ENCODE measurements at places on chromosomes 3 and 15. TPM values are rescaled to one million over a fixed set of nuclear protein-coding genes. Genes with fewer than 3 reads are reported as not detected.

- peak; percentile 29 for DNase-seq
These were observed 13.8 kb upstream of the ZNF662 start for GRCh38 chr3:42892169-42892568.

DNA sequence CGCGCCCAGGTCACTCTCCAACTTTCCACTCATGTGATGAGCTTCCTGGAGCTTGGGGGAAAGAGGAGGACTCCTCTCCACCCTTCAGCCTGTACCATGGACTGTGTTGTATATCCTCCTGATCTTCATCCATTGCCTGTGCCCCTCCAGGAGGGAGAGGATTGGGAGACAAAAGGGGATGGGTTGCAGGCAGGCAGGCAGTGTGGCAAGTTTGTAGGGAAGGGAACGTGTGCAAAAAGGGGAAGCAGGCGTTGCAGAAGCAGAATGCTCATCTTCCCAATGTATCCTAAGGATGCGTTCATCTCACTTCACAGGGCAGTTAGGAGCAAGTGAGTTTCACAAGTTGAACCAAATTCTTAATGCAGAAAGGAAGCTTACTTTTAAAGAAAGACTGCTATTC is 28.1 kb upstream of the GHSR start:
- DNase-seq, result no peak

DNA sequence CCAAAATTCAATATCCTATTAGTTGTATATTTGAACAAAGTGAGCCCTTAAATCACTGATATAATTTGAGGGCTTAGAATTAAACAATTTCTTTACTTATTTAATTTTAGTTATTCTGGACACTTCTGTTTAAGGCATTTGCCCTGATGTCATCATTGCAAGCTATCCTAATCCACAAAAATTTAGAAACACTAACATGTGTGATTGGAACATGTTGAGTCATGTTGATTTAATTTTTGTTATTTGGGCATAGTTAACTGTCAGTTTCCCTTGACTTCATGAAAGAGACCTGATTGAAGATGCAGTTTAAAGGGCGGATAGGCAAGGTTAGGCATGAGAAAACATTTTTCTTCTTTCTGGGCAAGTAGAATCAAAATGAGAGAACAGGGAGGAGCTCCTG is 682.6 kb downstream of the ROBO1 start:
- DNase-seq, result peak; percentile 42

DNA sequence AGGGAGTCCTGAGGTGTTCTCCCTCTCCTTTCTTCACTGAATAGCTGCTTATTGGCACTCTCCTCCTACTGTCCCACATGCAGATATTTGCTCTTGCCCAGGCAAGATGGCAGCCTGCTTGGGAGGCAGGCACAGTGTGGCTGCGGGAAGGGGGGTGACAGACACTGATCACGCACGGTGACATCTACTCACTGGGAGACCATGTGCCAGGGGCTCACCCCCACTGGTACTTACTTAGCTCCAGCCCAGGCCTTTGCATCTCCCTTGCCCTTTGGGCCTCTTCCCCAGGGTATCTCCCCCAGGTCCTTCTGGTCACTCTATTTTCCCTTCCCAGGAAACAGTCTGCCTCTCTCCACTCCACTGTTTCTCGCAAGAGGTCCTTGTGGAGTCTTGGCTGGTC is 6.4 kb downstream of the PLA2G4E start:
- DNase-seq, result no peak

- DNase-seq, result peak; percentile 82
These were observed 9.0 kb downstream of the ACKR4 start for GRCh38 chr3:132606085-132606484.

DNA sequence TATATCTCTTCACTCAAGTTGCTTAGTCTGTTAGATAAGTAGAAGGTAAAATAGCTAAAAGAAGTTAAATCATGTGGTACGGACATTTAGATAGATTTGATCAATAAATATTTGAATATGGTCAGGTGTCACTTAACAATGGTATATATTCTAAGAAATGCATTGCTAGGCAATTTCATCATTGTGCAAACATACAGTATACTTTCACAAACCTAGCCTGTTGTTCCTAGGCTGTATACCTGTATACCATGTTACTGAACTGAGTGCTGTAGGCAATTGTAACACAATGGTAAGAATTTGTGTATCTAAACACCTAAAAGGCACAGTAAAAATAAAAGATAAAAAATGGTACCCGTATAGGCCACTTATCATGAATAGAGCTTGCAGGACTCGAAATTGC is 112.8 kb upstream of the CGNL1 start:
- DNase-seq, result no peak

- DNase-seq, result no peak
These were observed 400.2 kb upstream of the GOLIM4 start for GRCh38 chr3:168495932-168496331.

DNA sequence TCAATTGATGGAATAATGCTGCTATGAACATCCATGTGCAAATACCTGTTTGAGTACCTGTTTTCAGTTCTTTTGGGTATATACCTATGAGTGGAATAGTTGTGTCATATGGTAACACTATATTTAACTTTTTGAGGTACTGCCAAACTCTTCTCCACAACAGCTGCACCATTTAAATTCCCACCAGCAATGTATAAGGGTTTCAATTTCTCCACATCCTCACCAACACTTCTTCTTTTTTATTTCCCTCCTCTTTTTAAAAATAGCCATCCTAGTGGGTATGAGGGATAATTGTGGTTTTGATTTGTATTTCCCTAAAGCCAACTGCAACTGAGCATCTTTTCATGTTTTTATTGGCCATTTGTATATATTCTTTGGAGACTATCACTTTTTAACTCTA is 31.3 kb upstream of the ARHGEF3 start:
- DNase-seq, result no peak

DNA sequence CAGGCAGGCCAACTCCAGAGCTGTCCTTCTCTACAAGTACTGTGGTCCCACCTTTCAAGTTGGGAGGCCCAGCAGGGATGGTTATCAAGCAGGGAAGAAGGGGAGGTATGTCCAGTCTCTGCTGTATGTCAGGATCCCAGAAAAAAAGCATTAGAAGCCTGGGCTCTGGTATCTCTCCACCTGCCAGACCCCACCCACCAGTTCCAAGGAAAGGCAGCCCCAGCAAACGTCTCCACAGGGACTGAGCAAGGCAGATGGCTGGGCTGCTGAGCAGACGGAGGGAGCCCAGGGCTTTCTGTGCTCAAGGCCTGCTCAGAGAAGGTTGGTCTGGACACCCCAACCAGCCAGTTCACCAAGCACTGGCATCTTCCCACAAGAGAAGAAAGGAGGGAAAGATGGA is 287.8 kb downstream of the XXYLT1 start:
- no peak for DNase-seq

DNA sequence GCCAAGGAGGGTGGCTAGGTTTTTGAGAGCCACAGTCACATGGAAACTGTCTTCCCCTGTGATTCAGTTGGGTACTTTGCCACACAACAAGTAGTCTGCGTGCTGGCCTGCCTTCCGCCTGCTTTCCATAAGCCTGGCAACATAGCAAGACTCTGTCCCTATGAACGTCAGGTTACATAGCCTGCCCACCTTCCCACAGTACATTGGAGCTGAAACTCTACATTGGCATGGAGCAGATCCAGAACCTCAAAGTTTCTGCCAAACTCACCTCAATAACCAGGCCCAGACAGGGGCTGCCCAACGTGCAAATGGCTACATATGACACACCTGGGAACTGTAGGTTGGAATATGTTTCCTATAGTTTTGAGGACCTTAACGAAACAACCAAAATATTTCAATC is 140.6 kb upstream of the PRICKLE2 start:
- DNase-seq, result no peak

- DNase-seq, result peak; percentile 20
These were observed 18.5 kb upstream of the C3orf62 start for GRCh38 chr3:49295489-49296058.

- no peak for DNase-seq
These were observed 54.5 kb downstream of the PLXNA1 start for GRCh38 chr3:127037418-127037841.

DNA sequence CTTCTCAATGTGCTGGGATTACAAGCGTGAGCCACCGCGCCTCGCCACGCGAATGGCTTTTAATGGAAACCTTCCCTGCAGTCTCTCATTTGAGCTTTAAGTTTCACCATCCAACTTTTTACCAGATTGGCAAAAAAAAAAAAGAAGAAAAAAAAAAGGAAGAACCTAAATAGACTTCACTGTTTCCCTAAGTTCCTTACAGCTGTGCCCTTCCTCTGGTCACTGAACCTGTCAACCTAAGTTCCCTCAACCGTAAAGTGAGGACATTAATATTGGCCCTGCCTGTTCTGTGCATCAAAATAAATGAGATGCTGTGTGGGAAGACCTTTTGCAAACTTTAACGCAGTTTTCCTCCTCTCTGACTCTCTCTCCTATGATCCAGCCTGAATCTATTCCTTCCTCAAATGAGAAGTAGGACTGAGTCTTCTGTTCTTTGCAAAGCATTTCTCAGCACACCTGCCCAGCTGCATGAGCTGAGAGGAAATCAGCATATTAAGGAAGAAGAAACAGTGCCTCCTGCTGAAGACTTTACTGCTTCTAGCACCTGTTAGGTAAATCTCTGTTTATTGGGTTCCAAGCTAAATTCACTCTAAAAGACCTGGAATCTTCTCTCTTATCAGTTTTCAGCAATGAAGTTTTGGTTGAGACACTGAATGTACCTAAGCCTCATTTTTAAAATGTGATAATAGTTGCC is 99.6 kb upstream of the ETV5 start:
- no peak for DNase-seq

DNA sequence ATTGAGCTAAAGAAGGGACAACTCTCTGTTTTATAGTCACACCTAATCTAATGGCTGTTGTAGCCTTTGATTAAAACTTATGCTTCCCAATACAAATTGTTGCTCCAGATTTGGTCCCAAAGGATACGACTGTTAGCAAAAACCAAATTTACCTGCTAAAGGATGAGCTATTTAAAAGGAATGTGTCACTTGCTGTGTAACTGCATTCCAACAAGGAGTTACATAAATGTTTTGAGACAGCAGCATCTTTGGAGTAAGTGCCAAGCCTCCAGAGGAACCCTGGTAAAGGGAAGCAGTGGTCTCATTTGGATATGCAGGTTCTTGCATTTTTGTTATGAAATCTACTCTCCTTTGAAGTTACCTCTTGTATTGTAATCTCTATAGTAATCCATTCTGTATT is 233.3 kb downstream of the THSD4 start:
- DNase-seq, result no peak

CHRFAM7A gene
- total RNA-seq, result 0.26 TPM

GREM1 gene
- total RNA-seq, result 364 TPM

PTX3 gene
- total RNA-seq, result 464 TPM

OCA2 gene
- not detected for total RNA-seq

SLC2A2 gene
- not detected for total RNA-seq
